Calu3 (cell line): ENCODE measurements at places on chromosomes 6 and 20. TPM values are rescaled to one million over a fixed set of nuclear protein-coding genes. Genes with fewer than 3 reads are reported as not detected.
A peak's percentile ranks its signal among the peaks of the same experiment; 100 is the strongest.

DNA sequence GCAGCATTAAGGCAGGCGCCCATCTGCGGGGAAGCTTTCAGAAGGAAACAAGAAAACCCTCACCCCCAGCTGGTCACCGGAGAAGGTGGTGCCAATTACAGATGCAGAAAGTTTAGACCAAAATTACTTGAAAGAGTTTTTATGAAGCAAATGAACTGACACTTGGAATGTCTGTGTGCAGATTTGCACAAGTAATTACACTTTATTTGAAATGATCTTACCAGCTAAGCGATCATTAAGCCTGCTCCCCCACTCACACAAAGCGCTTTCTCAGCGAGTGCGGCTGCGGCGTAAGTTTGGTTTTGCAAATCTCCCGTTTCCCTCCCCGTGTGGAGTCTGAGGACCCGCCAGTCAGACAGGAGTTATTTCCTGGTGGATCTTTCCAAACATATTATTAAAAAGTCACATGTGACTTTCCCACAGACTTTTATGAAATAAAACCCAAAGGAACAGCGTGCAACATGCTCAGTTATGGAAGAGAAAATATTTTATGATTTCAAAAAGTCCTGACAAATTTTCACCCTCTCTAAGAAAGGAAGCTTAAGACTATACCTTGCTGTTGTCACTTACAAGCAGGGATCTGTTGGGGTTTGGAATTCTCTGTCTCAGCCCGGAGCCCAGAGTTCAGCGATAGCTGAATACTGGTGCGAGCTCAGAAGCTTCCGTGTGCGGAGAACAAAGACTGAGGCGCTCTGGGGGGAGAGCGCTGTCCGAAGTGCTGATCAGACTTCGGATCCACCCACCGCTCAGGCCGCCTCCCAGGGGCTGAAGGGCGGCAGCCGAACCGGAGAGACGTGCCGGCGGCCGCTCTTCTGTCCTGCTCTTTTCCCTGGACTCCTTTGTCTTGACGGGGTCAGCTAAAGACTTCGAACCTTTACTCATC lies 2.7 kb upstream of the MYT1 start:
- peak; percentile 71 for DNase-seq

GRCh38 chr6:118902726-118903125 lies 8.8 kb downstream of the ASF1A start:
- no peak for DNase-seq

GRCh38 chr20:46752728-46753127 lies 43.3 kb downstream of the SLC2A10 start:
- DNase-seq, result peak; percentile 80

DNA sequence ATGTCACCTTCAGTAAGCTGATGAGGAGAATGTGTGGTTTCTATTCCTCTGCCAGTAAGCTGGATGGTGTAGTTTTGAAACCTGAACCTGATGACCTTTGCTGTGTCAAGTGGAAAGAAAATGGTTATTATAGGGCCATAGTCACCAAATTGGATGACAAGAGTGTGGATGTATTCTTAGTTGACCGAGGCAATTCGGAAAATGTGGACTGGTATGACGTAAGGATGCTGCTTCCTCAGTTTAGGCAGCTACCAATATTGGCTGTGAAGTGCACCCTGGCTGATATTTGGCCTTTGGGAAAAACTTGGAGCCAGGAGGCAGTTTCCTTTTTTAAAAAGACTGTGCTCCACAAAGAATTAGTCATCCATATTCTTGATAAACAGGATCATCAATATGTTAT lies 2.0 kb downstream of the TDRD6 start:
- no peak for DNase-seq

- DNase-seq, result no peak
Observed at GRCh38 chr6:155630085-155630484, 174.4 kb upstream of the NOX3 start.

GRCh38 chr6:142008781-142009180 lies 123.9 kb upstream of the GJE1 start:
- DNase-seq, result no peak

DNA sequence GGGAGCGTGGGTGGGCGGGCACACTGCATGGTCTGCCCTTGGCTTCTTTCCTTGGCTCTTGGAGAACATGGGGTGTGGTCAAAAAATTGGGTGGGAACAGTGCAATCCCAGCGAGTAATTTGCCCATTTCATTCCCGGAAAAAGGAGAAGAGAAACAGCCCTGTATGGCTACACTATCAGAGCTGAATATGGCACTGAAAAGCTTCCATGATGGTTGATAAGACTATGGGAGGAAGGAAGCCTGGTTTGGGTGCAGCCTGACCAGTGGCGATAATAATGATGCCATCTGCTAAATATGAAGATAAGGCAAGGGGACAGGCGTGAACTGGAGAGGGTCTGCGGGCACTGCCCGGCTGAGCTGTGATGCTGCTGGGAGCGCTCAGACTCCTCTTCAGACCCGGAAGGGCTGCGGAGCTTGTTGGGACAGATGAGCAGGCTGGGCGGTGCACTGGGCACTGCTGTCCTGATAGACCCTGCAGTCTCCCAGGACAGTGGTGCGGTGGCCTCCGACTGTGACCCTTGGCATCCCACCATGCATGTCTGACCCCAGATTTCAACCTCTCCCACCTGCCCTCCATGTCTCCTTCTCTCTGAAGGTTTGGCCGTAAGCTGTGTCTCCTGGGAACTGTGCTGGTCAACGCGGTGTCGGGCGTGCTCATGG lies 10.2 kb downstream of the SLC22A1 start:
- no peak for DNase-seq

DNA sequence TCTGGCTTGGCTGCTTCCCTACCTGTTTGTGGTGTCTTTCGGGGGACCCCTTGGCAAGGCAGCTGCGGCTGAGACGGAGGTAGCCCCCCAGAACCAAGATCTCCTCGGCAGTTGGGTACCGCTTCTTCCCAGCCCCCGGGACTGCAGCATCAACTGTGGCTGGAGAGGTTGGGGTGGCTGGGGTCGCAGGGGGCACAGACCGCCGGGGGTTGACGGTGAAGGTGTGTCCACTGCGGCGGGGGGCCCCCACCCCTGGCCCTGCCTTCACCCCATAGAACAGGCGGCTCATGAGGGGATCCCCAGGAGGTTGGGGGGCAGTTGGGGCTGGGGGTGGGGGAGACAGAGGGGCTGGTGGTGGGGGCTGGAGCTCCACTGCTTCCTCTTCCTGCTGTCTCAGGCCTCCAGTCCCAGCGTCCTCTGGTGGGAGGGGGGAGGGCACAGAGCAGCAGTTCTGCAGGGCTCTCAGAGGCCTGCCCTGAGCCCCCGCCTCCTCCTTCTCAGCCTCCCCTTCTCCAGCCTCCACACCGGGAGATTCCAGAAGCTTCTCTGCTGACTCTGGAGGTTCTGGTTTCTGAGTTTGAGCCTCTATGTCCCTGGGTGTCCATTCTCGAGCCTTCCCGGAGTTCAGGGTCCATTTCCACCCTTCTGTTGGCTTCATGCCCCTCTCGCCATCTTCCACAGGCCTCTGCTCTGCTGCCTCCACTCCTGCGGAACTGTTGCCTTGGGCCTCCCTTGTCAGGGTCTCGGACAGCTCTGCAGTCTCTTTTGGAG lies 1.9 kb downstream of the PPP1R18 start:
- DNase-seq, result no peak

GRCh38 chr20:35434085-35435005 lies 3.7 kb downstream of the GDF5 start:
- DNase-seq, result no peak

GRCh38 chr6:134245041-134245440 lies 72.9 kb downstream of the SGK1 start:
- DNase-seq, result peak; percentile 25

DNA sequence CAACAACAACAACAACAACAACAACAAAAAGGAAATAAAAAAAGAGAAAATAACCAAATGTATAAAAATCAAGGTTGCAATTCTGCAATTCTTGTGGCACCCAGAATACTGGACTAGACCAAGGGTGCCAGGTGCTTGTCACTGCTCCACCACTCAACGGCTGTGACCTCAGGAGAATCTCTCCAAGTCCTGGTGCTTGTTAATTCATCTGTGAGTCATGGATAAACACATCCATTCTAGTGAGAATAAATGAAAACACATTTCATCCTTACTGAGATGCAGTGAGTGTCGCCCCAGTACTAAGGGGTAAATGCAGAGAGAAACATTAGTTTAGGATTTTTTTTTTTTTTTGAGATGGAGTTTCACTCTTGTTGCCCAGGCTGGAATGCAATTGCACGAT lies 32.0 kb downstream of the HLA-C start:
- DNase-seq, result no peak

GRCh38 chr6:113888493-113888892 lies 31.3 kb downstream of the MARCKS start:
- no peak for DNase-seq

- DNase-seq, result no peak
Observed at GRCh38 chr6:29769336-29769735, 46.1 kb downstream of the HLA-F start.

DNA sequence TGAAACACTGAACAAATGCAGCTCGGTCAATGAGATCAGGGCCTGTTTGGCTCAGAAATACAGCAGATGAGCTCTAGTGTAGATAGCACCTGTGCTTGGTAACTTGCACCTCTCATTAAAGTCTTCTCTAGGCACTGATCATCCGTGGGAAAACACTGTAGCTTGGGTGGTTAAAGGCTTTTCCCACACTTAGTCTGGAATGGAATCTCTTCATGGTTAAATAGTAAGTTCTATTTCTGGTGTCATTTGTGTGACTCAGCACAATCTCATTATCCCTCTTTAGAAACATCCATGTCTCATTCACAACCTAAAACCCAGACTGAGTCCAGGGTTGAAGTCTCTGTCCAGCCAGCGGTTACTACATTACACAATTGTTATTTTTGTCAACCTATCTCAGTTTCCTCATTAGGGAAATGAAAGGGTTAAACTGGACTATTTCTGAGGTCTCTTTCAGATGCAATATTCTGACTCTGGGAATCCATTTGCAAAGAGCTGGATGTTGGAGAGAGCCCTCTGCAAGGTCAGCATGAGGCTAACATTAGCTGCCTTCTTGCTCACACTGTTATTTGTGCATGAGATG lies 125.0 kb downstream of the ZDHHC14 start:
- no peak for DNase-seq

DNA sequence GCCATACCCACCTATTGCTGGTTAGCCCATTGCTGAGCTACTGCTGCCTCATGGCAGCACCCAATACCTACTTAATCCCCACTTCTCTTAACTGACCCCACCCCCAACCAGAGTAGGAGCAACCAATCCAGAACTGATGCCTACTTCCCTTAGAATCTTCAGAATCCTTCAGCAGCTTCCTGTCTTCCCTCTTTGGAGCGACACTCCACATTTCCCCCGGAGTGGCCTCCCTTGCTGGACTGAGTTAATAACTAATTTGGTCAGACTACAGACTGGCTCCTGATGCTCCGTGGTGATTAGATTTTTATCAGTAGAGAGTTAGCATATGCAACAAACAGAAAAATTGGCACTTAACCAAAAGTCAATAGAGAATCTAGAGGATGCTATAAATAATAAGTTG lies 51.2 kb upstream of the UBR2 start:
- DNase-seq, result peak; percentile 16

DNA sequence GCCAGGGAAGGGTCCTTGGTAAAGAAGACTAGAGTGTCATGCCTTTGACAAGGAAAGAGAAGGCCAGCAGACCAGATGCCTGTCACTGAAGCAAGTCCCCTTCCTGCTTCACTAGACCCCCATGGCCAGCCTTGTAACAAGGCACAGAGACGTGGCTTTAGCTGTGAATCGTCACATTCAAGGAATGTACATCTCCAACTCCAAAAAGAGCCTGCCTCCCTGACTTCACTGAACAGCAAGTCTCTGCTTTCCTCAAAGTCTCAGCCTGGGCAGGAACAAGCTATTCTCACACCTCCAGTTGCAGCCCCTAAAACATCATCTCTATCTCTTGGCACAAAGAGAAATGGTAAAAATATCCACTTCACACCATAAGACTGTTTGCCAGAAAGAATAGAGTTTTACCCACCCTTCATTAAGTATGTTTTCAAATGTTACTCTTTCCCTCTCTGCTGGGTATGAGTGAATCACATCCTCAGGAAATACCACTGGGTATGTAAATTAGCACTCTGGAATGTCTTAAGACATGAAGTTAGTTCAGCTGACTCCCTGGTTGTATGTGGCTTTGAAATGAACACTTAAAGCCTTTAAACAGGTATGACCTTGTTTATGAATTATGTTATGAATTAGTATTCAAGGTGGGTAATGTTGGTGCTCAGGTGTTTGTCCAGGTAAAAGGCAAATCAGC lies 46.4 kb upstream of the NT5E start:
- no peak for DNase-seq

DNA sequence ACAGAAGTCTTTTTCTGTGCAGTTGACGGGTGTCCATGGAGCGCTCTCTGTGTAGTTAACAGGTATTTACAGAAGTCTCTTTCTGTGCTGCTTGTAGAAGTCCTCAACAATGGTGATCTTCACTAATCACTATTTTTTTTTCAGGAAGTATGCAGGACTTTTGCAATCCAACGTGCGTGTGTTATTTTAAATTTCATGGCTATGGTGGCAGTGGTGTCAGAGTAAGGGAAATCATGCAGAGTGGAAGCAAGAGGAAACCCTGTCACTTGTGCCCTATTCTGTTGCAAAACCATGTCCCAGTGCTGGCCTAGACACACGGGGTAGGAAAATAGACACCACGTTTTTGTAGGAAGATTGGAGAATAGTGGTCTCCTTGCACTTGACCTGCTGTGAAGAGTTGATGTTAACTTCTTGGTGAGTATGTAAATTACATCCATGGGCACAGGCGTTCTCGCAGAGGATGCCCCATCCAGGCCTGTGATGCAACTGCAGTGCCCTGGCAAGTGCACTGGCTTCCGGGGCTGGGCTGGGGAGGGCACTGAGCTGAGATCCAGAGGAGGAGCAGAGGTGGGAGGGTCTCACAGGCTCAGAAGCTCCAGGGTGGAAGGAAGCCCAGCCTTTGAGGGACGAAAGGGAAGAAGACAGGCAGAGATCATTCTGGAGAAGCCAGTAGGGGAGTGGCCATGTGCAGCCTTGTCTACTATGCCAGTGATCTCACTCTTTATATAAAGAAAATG lies 146.5 kb downstream of the SYCP2 start:
- no peak for DNase-seq

DNA sequence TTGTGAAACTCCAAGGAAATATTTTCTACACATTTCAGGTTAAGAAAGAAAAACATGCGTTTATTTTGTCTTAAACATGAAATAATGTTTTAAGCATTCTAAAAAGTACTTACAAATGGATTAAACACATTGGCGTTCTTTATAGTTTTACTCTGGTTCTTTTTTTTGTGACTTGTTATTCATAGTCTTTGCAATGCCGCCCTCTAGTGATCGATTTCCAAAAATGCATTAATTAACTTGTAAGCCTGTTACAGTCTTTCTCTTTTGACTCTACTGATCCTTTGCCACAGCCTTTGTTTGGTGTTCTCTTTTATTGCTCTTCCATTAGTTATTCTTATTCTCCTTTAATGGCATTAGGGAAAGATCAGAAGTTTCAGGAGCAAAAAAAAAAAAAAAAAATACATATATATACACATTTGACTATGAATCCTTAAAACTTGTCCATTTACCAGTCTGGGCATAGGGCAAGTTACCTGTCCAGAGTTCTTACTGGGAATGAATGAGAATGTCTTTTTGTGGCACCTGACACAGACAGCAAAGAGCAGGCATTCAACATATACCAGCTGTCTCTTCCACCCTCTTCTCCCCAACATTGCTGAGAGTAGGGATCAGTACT lies 59.9 kb downstream of the MACROD2 start:
- peak; percentile 19 for DNase-seq

The ZNF334 gene
- not detected in 2 replicates for total RNA-seq

The SIGLEC1 gene
- total RNA-seq, result not detected in 2 replicates

The TMEM151B gene
- total RNA-seq, result 0.12 TPM in 1 of 2 replicates, not detected in the other

The ASIP gene
- total RNA-seq, result not detected in 2 replicates

The VGLL2 gene
- not detected in 2 replicates for total RNA-seq

The PAK5 gene
- total RNA-seq, result 0.07 TPM in 1 of 2 replicates, not detected in the other

The MMP24 gene
- total RNA-seq, result 5.8 and 8.2 TPM in 2 replicates

The TBXT gene
- total RNA-seq, result not detected in 2 replicates

The CCM2L gene
- total RNA-seq, result not detected in 2 replicates

The CDH22 gene
- not detected in 2 replicates for total RNA-seq

The KIF16B gene
- 4.3 TPM in 2 replicates for total RNA-seq
